Kidney epithelial cell (primary cell): ENCODE measurements at places on chromosomes 4 and X.

DNA sequence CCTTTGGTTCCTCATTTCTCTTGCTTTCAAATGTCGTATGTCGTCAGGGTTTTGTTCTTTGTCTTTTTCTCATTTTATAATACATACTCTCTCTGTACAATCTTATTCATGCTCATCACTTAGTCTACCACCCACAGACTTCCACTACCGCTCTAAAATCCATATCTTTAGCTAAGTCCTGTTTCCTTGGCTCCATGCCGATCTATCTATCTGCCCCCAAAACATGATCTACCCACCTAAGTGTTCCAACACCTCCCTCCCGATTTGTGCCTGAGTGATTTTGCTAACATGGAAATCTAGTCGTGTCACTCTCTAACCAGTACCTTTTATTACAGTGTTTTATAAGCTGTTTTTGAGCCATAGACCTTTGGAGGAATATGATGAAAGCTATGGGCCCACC is 65.6 kb upstream of the PGAM4 start:
- no peak for DNase-seq

DNA sequence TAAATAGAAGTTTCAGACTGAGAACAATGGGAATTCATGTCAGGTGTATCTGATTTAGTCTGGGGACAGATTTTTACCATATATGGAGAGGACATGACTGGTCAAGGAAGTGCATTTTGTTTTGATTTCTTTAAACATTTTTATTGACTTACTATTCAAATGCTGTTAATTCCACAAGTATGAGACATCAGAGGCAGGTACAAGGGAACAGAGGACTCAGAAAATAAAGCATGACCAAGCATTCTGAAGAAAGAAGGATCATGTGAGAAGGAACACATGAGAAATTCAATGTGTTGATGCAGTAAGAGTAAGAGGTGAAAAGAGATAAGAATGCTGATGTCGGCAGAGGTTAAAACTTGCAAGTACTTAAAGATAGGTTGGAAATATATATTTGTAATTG is 1452.6 kb downstream of the PCDH7 start:
- DNase-seq = peak; percentile 57

- no peak for DNase-seq
Measured at GRCh38 chr4:23125118-23125517, 432.4 kb downstream of the GBA3 start.

- no peak for DNase-seq
Measured at GRCh38 chrX:39678914-39679313, 418.8 kb downstream of the BCOR start.

DNA sequence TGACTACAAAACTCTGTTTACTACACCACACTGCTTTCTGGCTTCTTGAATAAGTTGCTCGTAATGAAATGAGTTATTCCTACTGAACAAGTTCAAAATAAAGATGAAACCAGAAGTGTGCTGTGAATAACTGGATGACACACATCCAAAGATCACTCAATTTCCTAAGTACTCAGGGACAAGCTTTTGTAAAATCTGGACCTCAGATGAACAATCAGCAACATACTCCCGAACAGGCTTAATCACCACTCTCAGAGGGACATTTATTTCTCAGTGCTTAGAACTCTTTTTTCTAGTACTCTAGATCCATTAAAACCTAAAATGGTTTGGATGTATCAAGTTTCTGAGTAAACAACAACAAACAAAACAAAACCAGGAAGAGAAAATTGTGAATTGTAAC is 61.5 kb upstream of the EXOC1L start:
- DNase-seq = no peak

DNA sequence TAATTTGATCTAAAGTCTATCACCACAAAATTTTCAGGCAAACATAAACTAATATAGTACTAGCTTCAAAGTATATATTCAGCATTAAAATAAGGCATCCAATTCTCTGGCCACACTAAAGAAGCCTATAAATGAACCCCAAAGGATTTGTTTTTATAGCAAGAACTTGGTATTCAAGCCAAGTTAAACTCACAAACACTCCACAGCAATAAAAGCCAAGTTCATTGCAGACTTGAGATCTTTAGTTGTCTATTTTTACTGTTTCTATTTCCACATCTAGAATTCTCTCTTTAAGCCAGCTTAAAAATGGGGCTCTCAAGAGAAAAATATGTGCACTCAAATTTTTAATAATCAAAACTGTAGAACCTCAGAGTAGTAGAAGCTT is 51.1 kb downstream of the WDFY3 start:
- no peak for DNase-seq

DNA sequence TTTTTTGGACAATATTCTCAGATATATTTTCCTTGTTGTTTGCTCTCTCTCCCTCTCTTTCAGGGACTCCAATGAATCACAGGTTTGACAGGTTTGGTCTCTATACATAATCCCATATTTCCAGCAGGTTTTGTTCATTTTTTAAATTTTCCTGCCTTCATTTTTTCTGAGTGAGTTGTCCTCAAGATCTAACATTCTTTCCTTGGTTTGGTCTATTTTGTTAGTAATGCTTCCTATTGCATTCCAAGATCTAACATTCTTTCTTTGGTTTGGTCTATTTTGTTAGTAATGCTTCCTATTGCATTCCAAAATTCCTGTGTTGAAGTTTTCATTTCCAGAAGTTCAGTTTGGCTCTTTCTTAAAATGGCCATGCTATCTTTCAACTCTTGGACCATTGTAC is 45.3 kb upstream of the ZMAT1 start:
- DNase-seq = no peak

DNA sequence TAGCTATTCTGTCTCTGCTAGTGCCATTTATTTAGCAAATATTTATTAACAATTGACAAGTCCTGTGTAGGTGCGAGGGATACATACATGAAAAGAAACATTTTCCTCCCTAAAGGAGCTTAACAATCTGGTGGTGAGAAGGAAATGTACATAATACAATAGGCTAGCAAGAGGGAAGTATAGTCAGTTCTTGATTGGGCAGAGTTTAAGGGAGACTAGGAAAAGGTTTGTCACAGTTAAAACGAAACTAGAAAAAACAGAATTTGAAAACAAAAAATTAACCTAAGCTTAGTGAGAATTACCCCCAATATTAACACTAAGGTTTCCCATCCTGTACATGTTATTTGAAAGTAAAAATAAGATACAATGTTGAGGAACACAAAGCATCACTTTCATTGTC is 8.6 kb upstream of the MAML3 start:
- no peak for DNase-seq

GRCh38 chr4:15864651-15865566 is 73.6 kb downstream of the FGFBP1 start:
- DNase-seq = no peak

DNA sequence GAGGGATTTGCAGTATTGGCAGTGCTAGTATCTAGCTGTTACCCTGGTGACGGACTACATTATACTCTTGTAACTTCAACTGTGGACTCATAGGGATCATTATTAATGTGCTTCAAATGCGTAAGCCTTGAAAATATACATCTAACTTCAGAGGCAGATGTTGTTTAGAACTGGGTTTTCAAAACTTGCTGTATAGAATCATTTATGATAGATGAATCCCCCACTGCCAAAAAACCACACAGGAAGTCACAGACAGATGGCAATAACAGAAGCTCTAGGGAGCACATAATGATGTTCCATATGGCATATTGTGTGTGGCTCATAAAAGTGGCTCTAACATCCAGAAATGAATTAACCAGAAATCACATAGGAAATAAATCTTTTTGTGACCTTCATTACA is 62.3 kb upstream of the RELL1 start:
- no peak for DNase-seq

DNA sequence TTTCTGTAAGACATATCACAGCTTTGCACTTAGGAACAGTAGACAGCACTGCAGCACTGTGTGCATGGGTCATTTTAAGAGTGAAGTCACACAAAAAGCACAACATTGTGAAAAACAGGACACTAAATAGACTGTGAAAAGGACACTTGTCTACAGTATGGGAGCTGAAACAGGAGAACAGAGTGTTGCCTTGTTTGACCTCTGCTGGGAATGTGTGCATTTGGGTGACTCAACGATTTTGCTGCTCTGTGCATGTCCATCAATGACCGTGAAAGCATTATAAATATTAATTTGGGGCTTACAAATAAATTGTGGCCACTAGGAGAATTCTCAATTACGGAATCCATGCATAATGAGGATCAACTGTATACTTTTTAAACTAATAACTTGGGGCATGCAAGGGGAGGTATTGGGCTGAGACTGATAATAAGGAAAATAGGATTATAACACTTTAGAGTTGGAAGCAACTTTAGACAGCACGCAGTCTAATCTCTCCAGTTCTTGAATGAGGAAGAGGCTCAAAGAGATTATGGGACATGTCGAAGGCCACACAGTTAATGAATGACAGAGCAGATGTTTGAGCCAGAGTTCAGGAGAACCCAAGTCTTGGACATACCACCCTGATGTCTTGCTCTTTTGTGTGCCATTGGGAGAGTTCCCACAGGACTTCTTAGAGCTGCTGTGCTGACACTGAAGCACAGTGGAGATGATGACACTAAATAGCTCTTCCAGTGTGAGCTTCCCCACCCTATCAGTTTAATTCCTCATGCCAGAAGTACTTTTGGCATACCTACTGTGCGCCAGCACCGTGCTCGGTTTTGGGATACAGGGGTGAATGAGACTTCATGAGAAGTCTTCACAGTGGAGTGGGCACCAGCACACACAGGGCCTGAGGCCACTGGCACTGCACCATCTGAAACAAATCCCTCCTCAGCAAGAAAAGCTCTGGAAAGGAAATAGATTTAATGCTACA is 79.3 kb downstream of the FRAS1 start:
- DNase-seq = no peak

DNA sequence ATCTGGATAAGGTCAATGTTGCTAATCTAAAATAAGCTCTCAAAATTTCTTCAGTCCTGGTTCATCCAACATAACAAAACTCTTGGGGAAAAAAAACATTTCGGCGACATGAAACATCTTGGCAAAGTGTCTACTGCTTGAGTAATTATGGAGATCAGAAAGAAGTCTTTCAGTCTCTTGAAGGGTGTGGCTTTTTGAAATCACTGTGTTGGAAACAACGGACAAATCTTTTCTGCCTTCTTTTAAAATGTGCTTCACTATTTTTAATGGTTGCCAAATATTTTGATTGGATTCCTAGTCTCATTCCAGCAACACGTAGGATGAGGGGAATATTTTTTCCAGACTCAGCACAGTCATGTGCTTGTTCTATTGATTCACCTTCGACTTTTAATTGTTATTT is 138.6 kb downstream of the KLHL8 start:
- no peak for DNase-seq

GRCh38 chr4:88022289-88022688 is 14.9 kb downstream of the PKD2 start:
- no peak for DNase-seq

GRCh38 chr4:108601532-108601931 is 18.8 kb upstream of the RPL34 start:
- DNase-seq = no peak

GRCh38 chr4:11404431-11404830 is 24.3 kb downstream of the HS3ST1 start:
- DNase-seq = no peak

- no peak for DNase-seq
Measured at GRCh38 chr4:40594261-40595178, 35.1 kb downstream of the RBM47 start.

GRCh38 chr4:182137343-182137742 is 105.9 kb upstream of the TENM3 start:
- DNase-seq = no peak

DNA sequence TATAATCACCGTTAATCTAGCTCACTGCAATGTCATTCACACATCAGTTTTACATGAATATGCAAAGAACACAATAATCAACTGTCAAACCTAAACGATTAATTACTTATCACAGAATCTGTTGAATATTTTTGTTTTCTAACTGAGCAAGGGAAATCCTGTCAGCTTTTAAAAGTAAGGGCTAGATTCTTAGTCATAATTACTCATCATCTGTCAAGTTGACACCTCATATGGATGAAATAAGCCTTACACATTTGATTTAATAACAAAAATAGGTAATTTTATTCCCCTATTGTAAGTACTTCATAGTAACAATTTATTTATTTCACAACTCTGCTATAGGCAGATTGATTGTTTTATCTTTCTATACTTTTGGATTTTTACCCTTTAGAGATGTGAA is 32.7 kb downstream of the TMA16 start:
- DNase-seq = no peak

DNA sequence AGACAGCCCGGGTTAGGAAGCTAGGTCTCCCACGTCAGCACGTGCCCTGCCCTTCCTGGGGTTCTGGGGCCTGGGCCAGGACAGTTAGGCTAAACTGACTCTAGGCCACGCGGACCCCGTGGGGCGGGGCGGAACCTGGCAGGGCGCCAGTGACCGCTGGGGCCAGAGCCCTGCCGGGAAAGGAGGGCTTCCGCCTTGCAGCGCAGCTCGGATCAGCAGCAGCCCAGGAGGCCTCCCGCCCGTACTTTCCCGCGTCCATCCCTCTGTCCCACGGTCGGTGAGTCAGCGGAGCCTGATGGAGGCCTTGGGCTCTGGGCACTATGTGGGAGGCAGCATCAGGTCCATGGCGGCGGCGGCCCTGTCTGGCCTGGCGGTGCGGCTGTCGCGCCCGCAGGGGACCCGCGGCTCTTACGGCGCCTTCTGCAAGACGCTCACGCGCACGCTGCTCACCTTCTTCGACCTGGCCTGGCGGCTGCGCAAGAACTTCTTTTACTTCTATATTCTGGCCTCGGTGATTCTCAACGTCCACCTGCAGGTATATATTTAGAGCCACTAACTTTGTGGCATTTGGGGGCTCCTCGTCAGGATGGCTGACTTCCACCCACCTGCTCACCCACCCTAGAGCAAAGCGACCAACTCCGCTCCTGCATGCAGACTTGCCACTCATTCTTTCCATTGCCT is at the start of gene SMIM10:
SMIM10 (plus strand) TSS at position 191 of the 681 bp plus-strand sequence; CDS start at position 296, 105 bp downstream.
- DNase-seq = peak; percentile 25

GRCh38 chr4:125315576-125316400 is 1.0 kb downstream of the FAT4 start:
- no peak for DNase-seq

GRCh38 chrX:141935645-141936044 is 32.0 kb downstream of the MAGEC1 start:
- DNase-seq = no peak

DNA sequence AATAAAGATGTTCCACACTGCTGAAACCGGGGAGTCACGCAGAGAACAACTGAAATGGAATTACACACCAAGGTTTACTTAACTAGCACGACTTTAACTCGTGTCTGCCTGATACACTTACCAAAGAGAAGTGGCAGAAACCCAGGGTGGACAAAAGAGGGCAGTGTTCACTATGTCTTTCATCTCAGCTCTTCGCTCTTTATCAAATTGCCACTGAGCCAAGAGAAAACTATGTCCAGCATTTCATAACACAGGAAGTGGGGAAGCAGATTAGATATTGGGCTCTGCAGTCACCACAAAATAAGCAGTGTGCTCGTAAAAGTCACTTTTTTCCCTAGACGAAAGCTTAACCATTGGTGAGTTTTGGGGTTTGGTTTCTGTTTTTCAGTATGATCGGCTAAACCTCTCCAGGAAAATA is 155.7 kb downstream of the CHIC2 start:
- DNase-seq = peak; percentile 41

- DNase-seq = no peak
Measured at GRCh38 chrX:71378732-71379131, 12.6 kb downstream of the TAF1 start.

GRCh38 chr4:45568694-45569093 is 555.2 kb downstream of the GABRG1 start:
- no peak for DNase-seq

- no peak for DNase-seq
Measured at GRCh38 chrX:109672239-109672638, 47.3 kb upstream of the KCNE5 start.
